ENCODE measurements at places on chromosomes 6 and 20. TPM values are rescaled to one million over a fixed set of nuclear protein-coding genes. Genes with fewer than 3 reads are reported as not detected.

DNA sequence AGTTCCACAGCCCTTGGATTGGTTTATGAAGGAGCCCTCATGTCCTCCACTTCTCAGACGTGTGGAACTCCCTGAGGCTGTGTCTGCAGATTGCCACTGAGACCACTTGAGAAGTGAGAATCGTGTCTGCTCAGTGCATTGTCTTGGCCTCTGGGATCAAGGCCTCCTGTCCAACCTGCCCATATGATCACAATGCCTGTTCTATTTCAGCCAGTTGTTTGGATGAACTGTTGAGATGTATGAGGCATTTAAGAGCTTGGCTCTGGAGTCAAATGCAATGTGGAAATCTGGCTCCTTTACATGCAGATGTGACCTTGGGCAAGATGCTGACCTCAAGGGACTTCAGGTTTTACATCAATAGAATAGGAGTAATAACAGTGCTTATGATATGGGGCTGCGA, 125.9 kb downstream of the SLC24A3 start:
- no peaks in the 10 kb centered on the region for H3K4me1 ChIP-seq
- H3K4me3 ChIP-seq: no peak overlapping the region
- no peaks in the 10 kb centered on the region for H3K27me3 ChIP-seq
- no peak for DNase-seq
- no peak overlapping the region for H3K27ac ChIP-seq

DNA sequence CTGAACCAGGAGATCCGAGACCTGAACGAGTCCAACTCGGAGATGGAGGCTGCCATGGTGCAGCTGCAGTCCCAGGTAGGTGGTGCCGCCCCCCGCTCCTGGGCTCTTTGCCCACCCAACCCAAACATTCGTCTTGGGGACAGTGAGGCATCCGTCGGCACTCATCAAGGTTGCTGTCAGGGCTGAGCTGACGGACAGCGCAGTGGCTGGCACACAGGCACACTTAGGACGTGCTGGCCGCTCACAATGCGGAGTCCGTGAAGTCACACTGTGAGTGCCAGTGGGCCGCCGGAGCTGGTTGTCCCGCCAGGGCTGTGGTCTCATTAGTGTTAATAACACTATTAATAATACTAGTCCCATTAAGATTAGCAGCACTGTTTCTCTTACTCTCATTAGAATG, 18.2 kb upstream of the PCMTD2 start:
- H3K4me3 ChIP-seq: no peak overlapping the region
- peaks cover 2% of the 10 kb centered on the region for H3K4me1 ChIP-seq
- H3K27ac ChIP-seq: no peak overlapping the region
- no peak for DNase-seq
- peaks cover 3% of the 10 kb centered on the region for H3K27me3 ChIP-seq

DNA sequence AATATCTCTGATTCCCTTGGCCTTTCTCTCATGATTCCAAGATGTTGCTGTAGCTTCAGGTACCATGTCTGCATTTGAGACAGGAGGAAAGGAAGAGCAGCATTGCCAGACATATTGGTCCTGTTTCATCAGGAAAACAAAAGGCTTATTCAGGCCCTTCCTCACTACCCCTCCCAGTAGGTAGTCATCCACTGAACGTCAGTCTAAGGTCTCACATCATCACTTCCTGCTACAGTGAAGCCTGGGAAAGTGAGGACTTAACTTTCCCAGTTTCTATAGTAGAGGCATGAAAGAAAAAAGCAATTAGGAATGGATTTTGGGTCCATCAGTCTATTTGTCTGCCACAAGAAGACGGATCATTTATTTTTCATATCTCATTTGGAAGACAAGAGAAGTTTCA, 85.7 kb upstream of the SOX4 start:
- H3K36me3 ChIP-seq: no peaks in the 10 kb centered on the region
- no peak for DNase-seq
- no peak overlapping the region for H3K27ac ChIP-seq
- H3K4me1 ChIP-seq: peaks cover 5% of the 10 kb centered on the region

DNA sequence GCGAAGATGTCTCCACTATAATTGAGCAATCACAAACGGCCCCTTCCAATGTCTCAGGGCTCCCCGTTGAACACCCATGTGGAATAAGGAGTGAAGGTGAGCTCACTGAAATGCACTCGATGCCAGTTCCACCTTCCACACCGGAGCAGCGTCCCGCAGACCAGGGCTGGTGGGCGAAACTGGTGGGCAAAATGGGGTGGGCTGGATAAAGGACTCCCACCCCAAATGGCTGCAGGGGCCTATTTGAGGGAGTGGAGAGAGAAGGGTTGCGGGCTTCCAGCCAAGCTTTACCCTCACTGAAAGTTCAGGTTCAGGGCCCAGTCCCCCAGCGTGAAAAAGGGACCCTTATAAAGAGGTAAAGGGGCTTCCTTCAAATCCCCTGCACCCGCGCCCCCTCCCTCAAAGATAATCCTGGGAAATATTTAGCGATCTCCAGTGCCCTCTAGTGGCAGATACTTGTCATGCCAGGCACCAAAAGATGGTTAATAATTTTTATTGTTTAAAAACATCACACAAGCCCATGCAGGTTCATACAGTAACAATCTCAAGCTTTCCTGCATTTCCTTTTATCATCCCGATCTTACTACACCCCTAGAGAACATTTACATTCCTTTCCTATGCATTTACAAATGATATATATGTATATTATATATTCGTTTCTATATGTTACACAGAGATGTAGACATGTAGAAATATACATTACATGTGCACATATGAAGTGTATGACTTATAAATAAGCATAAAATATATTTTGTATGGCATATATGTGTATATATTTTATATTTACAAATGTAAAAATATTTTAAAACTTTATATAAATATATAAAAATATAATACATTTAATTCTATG, 58.2 kb upstream of the NKX2-2 start:
- H3K4me3 ChIP-seq: no peak overlapping the region
- peak; percentile 33 for DNase-seq
- H3K4me1 ChIP-seq: peaks cover 37% of the 10 kb centered on the region

DNA sequence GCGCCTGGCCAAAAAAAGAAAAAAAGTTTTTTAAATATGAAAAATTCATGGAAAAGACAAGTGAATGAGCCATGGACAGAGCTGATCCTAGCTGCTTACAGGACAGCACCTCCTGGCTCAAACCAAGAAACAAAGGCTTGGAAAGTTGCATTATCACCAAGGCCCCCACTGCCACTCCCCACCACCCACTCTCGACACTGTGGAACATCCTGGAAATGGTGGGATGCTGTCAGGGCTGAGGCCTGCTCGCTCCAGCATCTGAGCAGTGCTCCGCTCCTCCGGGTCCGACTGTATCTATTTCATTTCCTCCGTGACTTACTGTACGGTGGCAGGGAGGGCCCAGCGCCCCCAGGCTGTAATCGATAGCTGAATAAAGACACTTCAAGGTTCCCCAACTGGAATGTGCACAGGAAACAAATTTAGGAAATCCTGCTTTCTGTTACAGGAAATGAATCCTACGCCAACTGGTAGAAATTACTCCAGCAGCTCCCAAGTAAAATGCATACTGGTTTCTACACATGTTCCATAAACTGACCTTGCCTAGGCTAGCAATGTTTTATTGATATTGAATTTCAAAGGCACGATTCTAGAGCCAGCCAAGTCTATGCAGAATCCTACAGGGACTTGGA, 109.5 kb upstream of the NFATC2 start:
- H3K36me3 ChIP-seq: no peaks in the 10 kb centered on the region
- DNase-seq: no peak
- no peak overlapping the region for H3K4me3 ChIP-seq
- no peaks in the 10 kb centered on the region for H3K27me3 ChIP-seq

- H3K27me3 ChIP-seq: no peaks in the 10 kb centered on the region
- H3K27ac ChIP-seq: no peak overlapping the region
- no peaks in the 10 kb centered on the region for H3K36me3 ChIP-seq
- peak; percentile 71 for DNase-seq
- no peak overlapping the region for H3K4me3 ChIP-seq
- peaks cover 24% of the 10 kb centered on the region for H3K4me1 ChIP-seq
These were observed 438.4 kb upstream of the SPTLC3 start for GRCh38 chr20:12570371-12570770.

DNA sequence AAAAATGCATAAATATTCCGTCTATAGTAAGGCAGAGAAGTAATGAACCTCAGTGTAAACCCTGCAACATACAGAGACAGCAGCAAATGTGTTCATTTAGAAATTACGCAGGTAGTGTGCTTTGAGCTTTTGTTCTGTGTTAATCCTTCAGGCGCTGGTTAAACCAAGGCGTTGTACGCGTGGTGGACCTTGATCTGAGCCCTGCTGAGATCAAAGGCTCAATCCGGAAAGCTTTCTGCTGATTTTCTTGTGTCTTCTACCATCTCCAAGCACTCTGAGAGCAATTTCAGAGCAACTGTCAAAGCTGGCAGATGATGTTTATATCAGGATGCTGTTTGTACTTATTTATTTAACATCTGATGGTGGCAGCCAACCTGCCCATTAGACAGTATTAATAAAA, 382.8 kb downstream of the CDH26 start:
- H3K4me1 ChIP-seq: no peaks in the 10 kb centered on the region
- peaks cover 37% of the 10 kb centered on the region for H3K27me3 ChIP-seq
- peaks cover 14% of the 10 kb centered on the region for H3K36me3 ChIP-seq
- no peak overlapping the region for H3K4me3 ChIP-seq
- H3K27ac ChIP-seq: no peak overlapping the region

GRCh38 chr20:23639490-23639958, 1.8 kb upstream of the CST3 start:
- no peak overlapping the region for H3K27ac ChIP-seq
- no peak overlapping the region for H3K4me3 ChIP-seq

- peaks cover 25% of the 10 kb centered on the region for H3K4me1 ChIP-seq
- H3K36me3 ChIP-seq: peaks cover 5% of the 10 kb centered on the region
- 0 out of 2 replicates have a peak overlapping the region, but pooled peaks have one; percentile 1 for H3K27ac ChIP-seq
- DNase-seq: no peak
- H3K27me3 ChIP-seq: no peaks in the 10 kb centered on the region
- no peak overlapping the region for H3K4me3 ChIP-seq
These were observed 90.5 kb downstream of the SAMD3 start for GRCh38 chr6:130132286-130132701.

GRCh38 chr20:50726955-50727791, 4.2 kb upstream of the PARD6B start:
- DNase-seq: no peak
- H3K27ac ChIP-seq: no peak overlapping the region
- H3K4me3 ChIP-seq: no peak overlapping the region
- peaks cover 16% of the 10 kb centered on the region for H3K4me1 ChIP-seq
- H3K27me3 ChIP-seq: no peaks in the 10 kb centered on the region

GRCh38 chr6:163836876-163837690, 422.6 kb downstream of the QKI start:
- H3K4me1 ChIP-seq: peaks cover 9% of the 10 kb centered on the region
- H3K27ac ChIP-seq: no peak overlapping the region
- H3K27me3 ChIP-seq: no peaks in the 10 kb centered on the region
- no peak overlapping the region for H3K4me3 ChIP-seq
- peaks cover 9% of the 10 kb centered on the region for H3K36me3 ChIP-seq

- no peak for DNase-seq
- H3K4me3 ChIP-seq: no peak overlapping the region
- peak overlapping the region; percentile 45 for H3K27ac ChIP-seq
- H3K4me1 ChIP-seq: peaks cover 14% of the 10 kb centered on the region
These were observed 31.0 kb upstream of the TGM2 start for GRCh38 chr20:38196076-38196475.

DNA sequence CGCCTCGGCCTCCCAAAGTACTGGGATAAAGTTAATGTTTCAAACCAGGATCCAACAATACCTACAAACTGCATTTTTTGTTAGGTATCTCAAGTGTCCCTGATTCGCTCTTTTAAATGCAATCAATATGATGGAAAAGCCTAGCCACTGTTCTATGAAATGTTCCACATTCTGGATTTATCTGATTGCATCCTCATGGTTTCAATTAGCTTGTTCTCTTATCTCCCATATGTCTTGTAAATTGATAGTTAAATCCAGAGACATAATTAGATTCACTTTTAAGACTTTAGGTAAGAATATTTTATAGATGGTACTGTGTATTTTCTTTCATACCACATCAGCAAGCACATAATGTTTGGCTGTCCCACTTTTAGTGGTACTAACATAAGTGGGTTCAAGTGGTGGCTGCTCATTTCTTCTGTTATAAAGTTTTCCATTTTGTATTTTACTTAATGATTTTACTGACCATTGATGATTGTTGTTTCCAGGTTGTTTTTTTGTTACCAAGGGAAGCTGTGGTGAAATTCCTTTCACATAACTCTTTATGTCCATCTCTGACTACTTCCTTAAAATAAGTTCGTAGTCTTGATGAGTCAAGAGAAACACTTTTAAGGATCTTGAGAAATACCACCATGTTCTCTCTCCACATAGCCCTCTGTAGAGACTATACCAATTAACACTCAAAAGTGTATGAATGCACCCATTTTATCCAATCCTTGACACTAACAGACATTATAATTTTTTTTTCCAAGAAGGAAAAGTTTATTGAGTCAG, 40.5 kb downstream of the RNGTT start:
- peaks cover 17% of the 10 kb centered on the region for H3K36me3 ChIP-seq
- no peak overlapping the region for H3K27ac ChIP-seq
- no peaks in the 10 kb centered on the region for H3K27me3 ChIP-seq
- DNase-seq: no peak

ROMO1 gene
- total RNA-seq: 213 TPM

MYH7B gene
- total RNA-seq: 0.66 TPM

FOXO3 gene
- total RNA-seq: 18.1 TPM

HMGN4 gene
- total RNA-seq: 57.6 TPM

SNAP91 gene
- total RNA-seq: 1.2 TPM

ZSCAN12 gene
- total RNA-seq: 8.3 TPM

L3MBTL3 gene
- 13.0 TPM for total RNA-seq

PREX1 gene
- 14.2 TPM for total RNA-seq
